ENCODE measurements at places on chromosomes 3 and 15. TPM values are rescaled to one million over a fixed set of nuclear protein-coding genes. Genes with fewer than 3 reads are reported as not detected.

Gene VPS39
- 76.8 TPM for total RNA-seq

Gene NLGN1
- not detected for total RNA-seq

Gene CCK
- not detected for total RNA-seq

Gene TTLL3
- total RNA-seq, result 59.0 TPM

GRCh38 chr3:72270072-72270681 is 485.2 kb upstream of the PROK2 start:
- H3K27me3 ChIP-seq, result no peaks in the 10 kb centered on the region
- peak overlapping the region; percentile 55 for H3K27ac ChIP-seq
- no peak overlapping the region for H3K4me3 ChIP-seq
- no peaks in the 10 kb centered on the region for H3K36me3 ChIP-seq

GRCh38 chr15:95912280-95912625 is 418.2 kb upstream of the NR2F2 start:
- H3K27ac ChIP-seq, result no peak overlapping the region
- DNase-seq, result no peak

DNA sequence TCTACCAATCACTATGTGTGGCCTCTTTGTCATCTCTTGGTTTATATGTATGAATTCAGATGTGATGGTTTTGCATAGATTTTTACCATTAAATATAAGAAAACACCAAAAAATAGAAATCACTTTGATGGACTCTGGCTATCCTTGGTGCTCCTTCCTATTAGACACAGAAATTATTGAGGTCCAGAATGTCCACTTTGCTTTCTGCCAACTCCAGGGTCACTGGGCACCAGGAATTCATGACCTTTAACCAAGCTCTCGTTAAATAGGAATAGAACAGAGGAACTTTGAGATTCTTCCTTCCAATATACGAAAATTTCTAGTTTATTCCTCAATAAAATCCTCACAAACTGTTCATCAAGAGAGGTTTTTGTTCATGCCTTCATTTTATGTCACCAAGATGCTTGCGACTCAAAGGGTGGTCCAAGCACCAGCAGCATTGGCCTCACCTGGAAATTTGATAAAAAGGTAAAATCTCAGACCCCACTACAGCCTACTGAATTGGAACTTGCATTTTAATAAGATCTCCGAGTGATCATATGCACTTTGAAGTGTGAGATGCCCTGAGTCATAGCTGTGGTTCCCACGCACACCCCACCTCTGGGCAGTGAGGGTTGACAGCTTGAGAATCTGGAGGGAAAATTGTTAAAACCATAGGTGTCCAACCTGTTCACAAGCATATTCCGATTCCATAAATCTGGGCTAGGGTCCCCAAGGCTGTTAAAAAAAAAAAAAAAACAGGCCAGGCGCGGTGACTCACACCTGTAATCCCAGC is 286.6 kb downstream of the IL5RA start:
- no peak for DNase-seq
- no peak overlapping the region for H3K27ac ChIP-seq
- no peaks in the 10 kb centered on the region for H3K36me3 ChIP-seq
- no peaks in the 10 kb centered on the region for H3K4me1 ChIP-seq
- peaks cover 4% of the 10 kb centered on the region for H3K27me3 ChIP-seq
- no peak overlapping the region for H3K4me3 ChIP-seq

GRCh38 chr3:49173116-49173791 is 1.9 kb downstream of the KLHDC8B start:
- H3K36me3 ChIP-seq, result no peaks in the 10 kb centered on the region
- peaks cover 2% of the 10 kb centered on the region for H3K27me3 ChIP-seq
- DNase-seq, result no peak
- H3K4me1 ChIP-seq, result peaks cover 11% of the 10 kb centered on the region
- H3K27ac ChIP-seq, result no peak overlapping the region

Gene STT3B
- total RNA-seq, result 201 TPM

- H3K27ac ChIP-seq, result no peak overlapping the region
- H3K27me3 ChIP-seq, result no peaks in the 10 kb centered on the region
- no peaks in the 10 kb centered on the region for H3K4me1 ChIP-seq
- no peak overlapping the region for H3K4me3 ChIP-seq
- no peaks in the 10 kb centered on the region for H3K36me3 ChIP-seq
- DNase-seq, result no peak
Observed at GRCh38 chr15:19973718-19974117, 567.9 kb downstream of the GOLGA6L6 start.

Gene CCR5
- total RNA-seq, result 85.3 TPM

DNA sequence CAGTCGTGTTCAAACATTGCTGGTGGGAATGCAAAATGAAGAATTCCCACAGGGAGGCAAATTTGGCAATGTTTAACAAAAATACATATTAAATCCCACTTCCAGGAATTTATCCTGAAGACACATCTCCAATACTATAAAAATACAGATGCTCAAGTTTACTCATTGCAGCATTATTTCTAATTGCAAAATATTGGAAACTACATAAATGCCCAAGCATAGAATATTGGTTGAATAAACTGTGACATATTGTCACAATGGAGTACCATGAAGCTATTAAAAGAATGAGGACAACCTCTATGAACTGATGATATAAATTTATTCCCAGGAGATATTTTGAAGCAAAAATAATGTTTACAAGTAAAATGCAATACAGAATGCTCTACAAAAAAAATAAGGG is 49.7 kb upstream of the UBE2E2 start:
- no peaks in the 10 kb centered on the region for H3K27me3 ChIP-seq
- H3K4me3 ChIP-seq, result no peak overlapping the region
- H3K27ac ChIP-seq, result no peak overlapping the region
- no peaks in the 10 kb centered on the region for H3K4me1 ChIP-seq
- no peaks in the 10 kb centered on the region for H3K36me3 ChIP-seq

DNA sequence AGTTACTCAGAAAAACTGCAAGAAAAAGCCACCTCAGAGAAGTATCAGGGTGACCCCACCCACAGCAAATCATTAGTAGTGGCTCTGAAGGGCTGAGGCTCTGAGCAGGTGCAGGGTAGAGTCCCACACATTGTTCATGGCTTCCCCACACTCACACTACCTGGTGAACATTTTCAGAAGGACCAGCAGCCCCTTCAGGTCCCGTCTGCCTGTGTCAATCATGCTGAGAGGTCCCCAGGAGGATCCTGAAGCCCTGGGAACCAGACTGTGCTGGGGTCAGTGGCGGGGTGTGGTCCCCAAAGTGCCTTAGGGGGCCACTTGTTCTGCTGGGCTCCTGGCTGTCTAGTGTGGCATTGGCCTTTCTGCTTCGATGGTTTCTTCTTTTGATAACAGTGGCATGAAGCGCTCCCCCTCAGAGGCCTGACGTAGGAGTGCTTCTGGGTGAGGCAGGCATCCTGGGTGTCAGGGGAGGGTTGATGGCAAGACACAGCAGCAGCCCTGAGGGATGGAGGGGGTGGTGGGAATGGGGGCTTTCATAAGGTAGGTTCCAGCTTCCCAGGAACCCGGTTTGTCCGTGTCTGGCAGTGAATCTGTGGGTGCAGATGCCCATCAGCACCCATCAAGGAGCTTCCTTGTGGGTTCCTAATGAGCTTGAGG is 19.0 kb upstream of the FANCD2 start:
- peaks cover 12% of the 10 kb centered on the region for H3K36me3 ChIP-seq
- peaks cover 37% of the 10 kb centered on the region for H3K4me1 ChIP-seq
- H3K27me3 ChIP-seq, result no peaks in the 10 kb centered on the region

Gene USP19
- 61.5 TPM for total RNA-seq

DNA sequence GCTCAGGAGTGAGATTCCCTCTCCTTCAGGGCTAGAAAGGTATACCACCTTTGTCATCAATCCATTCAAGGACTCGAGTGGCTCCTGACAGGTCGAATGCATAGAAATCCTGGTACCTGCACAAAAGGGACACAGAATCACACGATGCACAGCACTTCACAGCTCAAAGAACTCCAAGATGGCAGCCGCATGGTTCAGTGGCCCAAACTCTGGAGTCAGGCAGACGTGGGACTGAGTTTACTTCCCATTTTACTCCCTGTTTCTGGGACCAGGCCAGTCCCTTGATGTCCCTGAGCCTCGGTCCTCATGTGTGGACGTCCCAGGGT is 536 bp downstream of the WDR73 start:
- H3K27ac ChIP-seq, result peak overlapping the region; percentile 83
- H3K27me3 ChIP-seq, result no peaks in the 10 kb centered on the region
- H3K36me3 ChIP-seq, result peaks cover 21% of the 10 kb centered on the region
- no peak for DNase-seq
- H3K4me3 ChIP-seq, result peak overlapping the region; percentile 99

Gene GOLGA8T
- total RNA-seq, result not detected

Data from activated CD4-positive, alpha-beta memory T cell treated with anti-CD3 and anti-CD28 coated beads, Interleukin-2, amount 10 ng/mL, durations not matched to agents 7 days and 5 days (primary cell).